ENCODE measurements at places on chromosomes 16 and 17.
A peak's percentile ranks its signal among the peaks of the same experiment; 100 is the strongest.

DNA sequence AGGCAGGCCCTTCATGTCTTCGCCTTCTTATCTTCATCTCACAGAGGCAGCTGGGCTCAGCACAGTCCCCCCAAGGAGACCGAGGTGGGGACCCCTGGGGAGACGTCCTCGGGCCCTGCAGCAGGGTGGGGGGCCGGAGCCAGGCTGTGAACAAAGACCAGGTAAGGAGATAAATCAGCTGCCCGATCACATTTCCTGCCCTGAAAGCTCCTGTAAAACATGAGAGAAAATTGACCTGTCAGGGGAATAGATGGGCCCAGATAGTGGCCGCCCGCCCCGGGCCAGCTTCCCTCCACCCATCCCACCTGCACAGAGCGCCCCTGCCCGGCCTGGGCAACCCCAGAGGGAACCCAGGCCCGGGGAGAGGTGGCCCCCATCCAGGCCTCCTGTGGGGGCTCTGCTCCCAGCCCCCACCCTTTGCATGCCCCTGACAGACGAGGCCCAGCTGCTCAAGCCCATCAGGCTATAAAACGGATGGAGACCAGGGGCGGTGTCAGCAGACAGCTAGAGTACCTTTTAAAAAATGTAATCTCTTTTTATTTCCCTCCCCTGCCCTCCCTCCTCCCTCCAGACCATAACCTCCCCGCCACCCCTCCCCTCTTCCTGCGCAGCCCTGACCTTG is 18.8 kb upstream of the SLC38A10 start:
- no peak for DNase-seq

GRCh38 chr16:2465653-2466415 is 5.3 kb upstream of the NTN3 start:
- DNase-seq, result no peak

DNA sequence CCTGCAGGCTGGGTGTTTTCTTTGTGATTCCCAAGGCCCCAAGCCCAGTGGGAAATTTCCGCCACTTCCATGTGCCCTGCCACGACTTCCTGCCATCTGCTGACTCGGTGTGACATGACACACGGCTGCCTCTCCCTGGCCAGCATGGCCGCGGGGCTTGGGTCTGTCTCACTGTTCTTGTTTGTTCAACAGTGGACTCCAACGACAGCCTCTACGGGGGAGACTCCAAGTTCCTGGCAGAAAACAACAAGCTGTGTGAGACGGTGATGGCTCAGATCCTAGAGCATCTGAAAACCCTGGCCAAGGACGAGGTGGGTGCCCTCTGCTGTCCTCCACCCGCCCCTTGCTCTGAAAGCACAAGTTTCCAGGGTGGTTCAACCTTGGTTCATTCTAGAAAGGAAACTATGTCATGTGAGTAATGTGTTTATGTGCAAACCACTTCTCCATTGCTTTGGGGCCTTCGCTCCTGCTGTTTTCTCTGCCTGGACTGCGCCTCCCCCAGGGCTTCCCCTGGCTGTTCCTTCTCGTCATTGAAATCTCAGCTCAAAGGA is 26.8 kb downstream of the KNOP1 start:
- DNase-seq, result no peak

- DNase-seq, result no peak
Observed at GRCh38 chr17:45149669-45150664, 1.7 kb downstream of the HEXIM1 start.

- no peak for DNase-seq
Observed at GRCh38 chr17:6334386-6334785, 100.5 kb downstream of the AIPL1 start.

DNA sequence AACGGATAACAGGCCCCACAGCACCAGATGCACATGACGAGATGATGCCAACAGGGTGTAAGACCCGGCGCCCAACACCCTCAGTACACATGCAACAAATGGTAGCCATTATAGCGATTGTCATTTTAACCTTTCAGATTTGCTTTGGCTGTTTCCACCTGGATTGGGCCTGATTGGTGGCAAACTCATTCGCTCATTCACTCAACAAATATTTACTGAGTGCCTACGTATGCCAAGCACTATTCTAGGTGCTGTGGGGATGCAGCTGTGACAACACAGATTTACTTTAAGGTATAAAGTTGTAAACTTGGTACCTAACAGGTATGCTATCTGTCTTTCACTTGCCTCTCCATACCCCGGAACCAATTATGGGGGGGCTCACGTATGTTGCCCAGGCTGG is 66.8 kb downstream of the SRCIN1 start:
- no peak for DNase-seq

DNA sequence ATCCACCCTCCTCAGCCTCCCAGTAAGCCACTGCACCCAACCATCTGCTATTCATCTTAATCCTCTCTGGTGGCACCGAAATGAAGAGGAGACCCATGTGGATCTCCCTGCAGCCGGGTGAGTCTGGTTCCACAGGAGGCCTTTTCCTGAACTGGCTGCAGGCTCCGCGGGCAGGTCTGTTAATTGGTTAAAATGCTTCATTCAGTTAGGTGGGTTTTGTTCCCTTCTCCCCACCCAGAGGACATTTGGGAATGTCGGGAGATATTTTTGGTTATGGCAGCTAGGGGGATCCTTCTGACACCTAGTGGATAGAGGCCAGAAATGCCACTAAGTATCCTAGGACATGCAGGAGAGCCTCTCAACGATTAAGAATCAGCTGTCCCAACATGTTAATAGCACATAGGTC is 16.7 kb downstream of the C16orf54 start:
- peak; percentile 62 for DNase-seq

- peak; percentile 38 for DNase-seq
Observed at GRCh38 chr16:23434380-23434779, 18.6 kb downstream of the COG7 start.

- DNase-seq, result no peak
Observed at GRCh38 chr17:29593591-29594518, 923 bp downstream of the ANKRD13B start.

DNA sequence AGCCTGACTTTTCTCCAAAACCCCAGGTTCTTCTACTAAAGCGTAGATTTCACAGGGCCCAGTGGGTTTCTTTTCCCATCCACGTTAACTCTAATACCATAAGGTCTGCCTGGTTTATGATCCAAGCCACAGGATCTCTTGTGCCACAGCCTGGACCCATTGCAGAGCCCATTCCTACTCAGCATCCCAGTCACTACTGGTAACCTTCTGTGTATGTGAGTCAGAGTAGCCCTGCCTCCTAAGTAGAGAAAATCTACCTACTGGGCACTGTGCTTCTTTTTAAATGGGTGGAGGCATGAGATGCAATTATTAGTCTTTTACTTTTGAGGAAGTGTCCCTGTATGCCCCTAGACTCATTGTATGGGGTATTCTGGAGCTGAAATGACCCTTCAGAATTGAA is 13.5 kb downstream of the CCL11 start:
- DNase-seq, result no peak

- peak; percentile 78 for DNase-seq
Observed at GRCh38 chr17:21239680-21240368, 13.4 kb downstream of the NATD1 start.

DNA sequence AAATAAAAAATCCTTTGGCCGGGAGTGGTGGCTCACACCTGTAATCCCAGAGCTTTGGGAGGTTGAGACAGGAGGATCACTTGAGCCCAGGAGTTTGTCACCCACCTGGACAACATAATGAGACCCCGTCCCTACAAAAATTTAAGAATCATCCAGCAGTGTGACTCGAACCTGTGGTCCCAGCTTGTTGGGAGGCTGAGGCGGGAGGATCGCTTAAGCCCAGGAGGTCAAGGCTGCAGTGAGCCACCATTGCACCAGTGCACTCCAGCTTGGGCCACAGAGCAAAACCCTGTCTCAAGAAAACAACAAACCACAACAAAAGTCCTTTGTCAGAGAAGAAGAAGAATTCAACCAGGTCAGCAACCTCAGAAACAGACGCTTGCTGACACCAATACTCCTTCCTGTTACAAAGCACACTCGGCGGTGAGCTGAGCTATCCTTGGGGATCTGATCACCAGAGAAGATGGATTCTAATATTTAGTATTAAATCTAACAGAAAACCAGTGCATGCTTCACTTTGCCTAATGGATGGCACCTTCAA is 12.9 kb upstream of the PVALEF start:
- DNase-seq, result no peak

GRCh38 chr17:73410586-73411312 is 98.9 kb upstream of the CDC42EP4 start:
- no peak for DNase-seq

GRCh38 chr17:3635474-3636153 is 436 bp downstream of the SHPK start:
- peak; percentile 27 for DNase-seq

DNA sequence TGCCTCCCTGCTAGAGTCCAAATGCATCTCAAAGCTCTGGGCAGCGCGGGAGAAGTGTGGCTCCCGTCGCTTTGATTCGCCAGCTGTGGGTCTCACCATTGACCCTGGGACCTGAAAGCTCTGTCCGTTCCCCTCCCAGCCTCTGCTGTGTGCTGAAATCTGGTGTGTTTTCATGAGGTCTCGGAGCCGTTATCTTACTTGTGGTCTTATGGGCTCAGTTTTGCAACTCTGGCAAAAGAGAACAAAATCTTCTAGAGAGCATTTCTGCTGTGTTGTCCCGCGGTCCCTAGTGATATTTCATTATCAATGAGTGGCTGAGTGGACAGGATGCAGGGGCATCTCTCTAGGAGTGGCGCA is 13.3 kb downstream of the CRISPLD2 start:
- DNase-seq, result no peak

DNA sequence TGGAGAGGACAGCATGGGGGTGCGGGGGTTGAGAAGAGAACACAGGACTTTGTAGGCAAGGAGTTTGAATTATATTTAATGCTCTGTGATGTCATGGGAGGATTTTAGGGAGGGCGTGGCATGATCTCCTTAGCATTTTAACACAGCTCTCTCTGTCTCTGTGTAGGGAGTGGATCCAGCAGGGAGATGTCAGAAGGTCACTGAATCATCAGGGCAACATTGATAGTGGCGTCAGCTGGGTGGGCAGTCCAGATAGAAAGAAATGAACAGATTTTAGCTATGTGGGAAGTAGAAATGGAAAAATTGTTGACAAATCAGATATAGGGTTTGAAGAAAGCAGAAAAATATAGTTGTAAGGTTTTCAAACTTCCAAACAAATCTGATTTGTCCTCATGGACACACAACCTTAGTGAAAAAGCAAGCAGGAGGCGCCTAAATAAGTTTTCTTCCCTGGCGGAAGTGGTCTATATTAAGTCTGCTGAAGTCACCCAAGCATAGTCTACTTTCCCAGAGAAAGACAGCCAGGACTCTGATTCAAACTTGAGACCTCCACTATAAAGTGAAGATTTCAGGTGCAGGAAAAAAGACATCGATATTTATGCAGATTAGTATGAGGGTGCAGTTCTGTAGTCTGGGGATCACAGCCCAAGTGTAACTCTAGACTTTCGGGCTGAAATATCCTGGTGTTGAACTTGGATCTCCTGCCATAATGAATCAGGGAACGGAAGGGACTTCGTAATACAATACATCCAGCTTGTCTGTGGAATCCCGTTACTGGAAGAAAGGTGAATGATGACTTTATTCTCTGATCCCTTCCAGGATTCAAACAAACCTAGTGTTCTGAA is 10.1 kb upstream of the PCTP start:
- no peak for DNase-seq

DNA sequence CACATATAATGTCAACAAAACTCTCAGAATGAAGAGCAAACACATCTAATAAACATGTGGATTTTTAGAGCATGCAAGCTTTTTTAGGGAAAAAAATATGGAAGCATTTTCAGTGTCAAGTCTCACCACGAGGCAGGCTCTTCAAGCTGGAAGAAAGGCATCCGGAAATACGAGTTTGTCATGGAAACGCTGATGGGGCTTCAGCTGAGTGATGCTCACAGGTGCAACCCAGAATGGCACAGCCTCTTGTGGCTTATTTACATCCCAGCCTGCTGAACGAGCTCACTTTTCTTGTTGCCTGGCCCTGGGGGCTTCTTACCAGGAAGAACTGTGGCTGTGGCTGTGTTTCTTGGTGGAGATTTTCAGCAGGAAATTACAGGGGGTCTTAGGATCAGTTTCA is 24.1 kb upstream of the DYNLL2 start:
- DNase-seq, result no peak

DNA sequence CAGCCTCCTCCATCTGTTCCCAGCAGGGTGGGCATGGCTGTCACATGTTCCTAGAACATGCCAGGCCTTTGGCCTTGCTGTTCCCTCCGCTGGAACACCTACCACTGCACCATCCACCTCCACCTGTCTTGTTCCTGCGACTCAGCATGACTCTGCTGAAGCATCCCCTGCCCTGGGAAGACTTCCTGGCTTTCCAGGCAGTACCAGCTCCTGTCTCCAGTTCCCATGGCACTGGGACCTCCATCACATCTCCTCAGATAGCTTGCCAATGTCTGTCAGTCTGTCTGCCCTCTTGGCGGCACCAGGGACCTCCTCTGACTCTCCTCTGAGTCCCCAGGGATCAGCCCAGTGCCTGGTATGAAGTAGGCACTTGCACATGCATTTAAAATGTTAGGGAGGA is 15.7 kb downstream of the PDP2 start:
- peak; percentile 2 for DNase-seq

GRCh38 chr17:57515662-57516211 is 229.4 kb downstream of the CCDC182 start:
- DNase-seq, result no peak

DNA sequence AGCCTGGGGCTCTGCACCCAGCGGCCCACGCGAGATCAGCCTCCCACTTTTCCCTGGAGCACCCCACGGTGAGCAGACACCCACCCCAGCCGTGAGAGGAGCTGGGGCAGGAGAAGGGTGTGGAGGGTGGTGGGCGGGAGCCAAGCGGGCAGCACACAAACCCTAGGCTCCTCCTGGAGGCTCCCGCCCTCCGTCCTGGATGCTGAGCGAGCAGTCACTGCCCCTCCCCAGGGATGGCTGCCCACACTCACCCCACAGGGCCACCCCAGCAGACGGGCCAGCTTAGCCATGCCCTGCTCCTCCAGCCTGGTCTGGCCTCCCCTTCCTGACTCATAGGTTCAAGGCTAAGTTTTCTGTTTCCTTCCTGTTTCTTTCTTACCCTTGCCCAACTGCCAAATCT is 15.7 kb upstream of the ABCC3 start:
- DNase-seq, result no peak

DNA sequence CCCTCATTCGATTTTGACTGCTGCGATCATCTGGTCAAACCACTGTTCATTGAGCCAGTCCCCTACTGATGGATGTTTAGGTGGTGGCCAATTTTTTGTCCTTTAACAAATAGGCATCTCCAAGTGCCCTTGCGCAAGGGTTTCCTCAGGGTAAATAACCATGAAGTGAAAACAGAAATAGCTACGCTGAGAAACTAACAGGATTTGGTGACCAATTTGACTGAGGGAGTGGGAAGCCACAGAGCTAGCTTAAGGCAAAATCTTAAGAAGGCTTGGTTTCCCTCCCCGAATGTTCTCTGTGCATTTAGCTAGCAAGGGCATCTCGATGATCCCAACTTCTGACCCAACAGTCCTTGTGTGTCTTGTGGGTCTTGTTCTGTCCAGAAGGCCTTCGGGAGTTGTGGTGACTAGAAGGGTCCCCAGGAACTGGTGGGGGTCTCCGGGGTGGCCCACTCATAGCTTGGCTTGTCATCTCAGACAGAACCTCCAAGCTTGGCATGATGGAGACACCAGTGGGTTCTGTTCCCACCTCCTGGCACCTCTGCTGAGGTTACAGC is 117.2 kb downstream of the SOCS1 start:
- DNase-seq, result no peak
